ENCODE measurements at places on chromosomes 5 and 9.

- DNase-seq, result no peak
Measured at GRCh38 chr9:37218800-37219425, 98.5 kb downstream of the ZCCHC7 start.

DNA sequence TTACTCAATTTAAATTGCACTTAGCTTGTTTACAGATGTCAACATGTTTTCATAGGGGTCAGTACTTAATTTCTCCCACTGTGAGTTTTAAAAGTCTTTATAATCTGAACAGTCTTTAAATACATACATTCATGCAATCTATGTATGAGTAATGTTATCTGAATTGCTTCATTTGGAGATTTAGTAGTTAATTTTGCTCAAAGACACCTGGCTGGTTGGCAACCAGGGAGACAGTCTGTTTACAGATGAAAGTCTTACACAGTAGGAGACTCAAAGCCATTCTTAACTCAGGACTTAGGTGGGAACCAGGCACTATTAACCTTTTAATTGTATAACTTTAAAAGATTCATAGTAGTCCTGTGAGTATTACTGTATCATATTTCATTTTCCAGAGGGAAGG lies 29.3 kb downstream of the DAB2 start:
- no peak for DNase-seq

- no peak for DNase-seq
Measured at GRCh38 chr9:110198357-110198756, 9.6 kb downstream of the C9orf152 start.

- no peak for DNase-seq
Measured at GRCh38 chr5:132102101-132102701, 28.6 kb downstream of the CSF2 start.

DNA sequence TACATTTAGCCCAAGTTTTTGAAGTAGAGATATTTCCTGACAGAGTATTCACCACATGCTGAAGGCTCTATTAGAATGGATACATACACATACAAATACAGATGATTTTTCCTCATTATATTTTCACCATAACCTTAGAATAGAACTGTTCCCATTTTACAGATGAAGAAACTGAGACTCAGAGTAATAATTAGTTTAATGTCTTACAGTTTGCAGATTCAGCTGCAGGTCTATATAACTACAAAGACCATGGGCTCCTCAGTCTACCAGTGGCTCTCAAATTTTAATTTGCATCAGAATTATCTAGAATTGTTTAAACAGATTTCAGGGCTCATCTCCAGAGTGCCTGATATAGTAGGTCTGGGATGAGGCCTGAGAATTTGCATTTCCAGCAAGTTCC lies 64.4 kb downstream of the GRAMD2B start:
- no peak for DNase-seq
